ENCODE measurements at places on chromosomes 16 and 17. TPM values are rescaled to one million over a fixed set of nuclear protein-coding genes. Genes with fewer than 3 reads are reported as not detected.

RNF112 gene
- 1.6 TPM for total RNA-seq

CCL14 gene
- total RNA-seq = 8.8 TPM

CA7 gene
- total RNA-seq = not detected

SPHK1 gene
- total RNA-seq = 2.3 TPM

SPN gene
- total RNA-seq = 1.3 TPM

SLC5A11 gene
- 0.14 TPM for total RNA-seq

RRAD gene
- 135 TPM for total RNA-seq

MEIOC gene
- not detected for total RNA-seq

HS3ST3A1 gene
- 0.16 TPM for total RNA-seq

ZNF423 gene
- total RNA-seq = 8.6 TPM

KSR1 gene
- 9.5 TPM for total RNA-seq

KRTAP17-1 gene
- not detected for total RNA-seq

CNTNAP1 gene
- total RNA-seq = 4.2 TPM

PKMYT1 gene
- 1.3 TPM for total RNA-seq

P2RX5 gene
- total RNA-seq = 18.3 TPM

CD7 gene
- 0.47 TPM for total RNA-seq

GGT6 gene
- not detected for total RNA-seq

RMI2 gene
- 0.60 TPM for total RNA-seq

ADCY9 gene
- total RNA-seq = 44.3 TPM

TEX19 gene
- total RNA-seq = not detected

RNF167 gene
- total RNA-seq = 90.7 TPM

MEAK7 gene
- total RNA-seq = 5.3 TPM

SBK1 gene
- total RNA-seq = 2.3 TPM

G6PC1 gene
- total RNA-seq = not detected

SEPHS2 gene
- 29.8 TPM for total RNA-seq

HSD17B1 gene
- total RNA-seq = 0.99 TPM

RANBP10 gene
- total RNA-seq = 14.7 TPM

TEKT1 gene
- total RNA-seq = not detected

ZMYND15 gene
- 0.08 TPM for total RNA-seq

CES1 gene
- 29.1 TPM for total RNA-seq

TAC4 gene
- 0.44 TPM for total RNA-seq

HSPB9 gene
- total RNA-seq = not detected

CDRT15L2 gene
- total RNA-seq = not detected

TBC1D24 gene
- total RNA-seq = 11.1 TPM

CIITA gene
- total RNA-seq = 9.4 TPM

CCL16 gene
- not detected for total RNA-seq

KRTAP9-2 gene
- total RNA-seq = not detected

PRR29 gene
- total RNA-seq = not detected

TLCD2 gene
- total RNA-seq = 1.8 TPM

BICDL2 gene
- 0.05 TPM for total RNA-seq

DNAH9 gene
- 0.08 TPM for total RNA-seq

GALR2 gene
- not detected for total RNA-seq

KRT31 gene
- total RNA-seq = not detected

ATP2A1 gene
- 0.38 TPM for total RNA-seq

KRTAP9-4 gene
- not detected for total RNA-seq

CDRT4 gene
- total RNA-seq = 1.4 TPM

RAD51C gene
- total RNA-seq = 37.6 TPM

VASN gene
- 5.5 TPM for total RNA-seq

RAD51D gene
- total RNA-seq = 4.6 TPM

SOX15 gene
- total RNA-seq = 1.9 TPM

HOXB5 gene
- total RNA-seq = not detected

ENDOV gene
- 11.3 TPM for total RNA-seq

All from left ventricle myocardium inferior (tissue), 1 donor.